Activated CD4-positive, alpha-beta memory T cell treated with anti-CD3 and anti-CD28 coated beads, Interleukin-2, amount 10 ng/mL, durations not matched to agents 7 days and 5 days (primary cell): ENCODE measurements at places on chromosomes 16 and 17. TPM values are rescaled to one million over a fixed set of nuclear protein-coding genes. Genes with fewer than 3 reads are reported as not detected.

SOST gene
- not detected for total RNA-seq

NKD1 gene
- total RNA-seq: 0.95 TPM

KRTAP4-1 gene
- total RNA-seq: not detected

PMFBP1 gene
- 1.5 TPM for total RNA-seq

NPIPB13 gene
- 9.8 TPM for total RNA-seq

PRSS8 gene
- total RNA-seq: not detected

PIPOX gene
- 1.4 TPM for total RNA-seq

ITGAX gene
- 43.2 TPM for total RNA-seq

LRRC46 gene
- total RNA-seq: 0.45 TPM

FNDC8 gene
- not detected for total RNA-seq

C1QTNF8 gene
- not detected for total RNA-seq

RASL10B gene
- total RNA-seq: 0.08 TPM
